ENCODE measurements at places on chromosomes 2 and 18. TPM values are rescaled to one million over a fixed set of nuclear protein-coding genes. Genes with fewer than 3 reads are reported as not detected.
A peak's percentile ranks its signal among the peaks of the same experiment; 100 is the strongest.

GRCh38 chr2:69012310-69013141 is 453 bp upstream of the ANTXR1 start:
- DNase-seq = peak; percentile 71

DNA sequence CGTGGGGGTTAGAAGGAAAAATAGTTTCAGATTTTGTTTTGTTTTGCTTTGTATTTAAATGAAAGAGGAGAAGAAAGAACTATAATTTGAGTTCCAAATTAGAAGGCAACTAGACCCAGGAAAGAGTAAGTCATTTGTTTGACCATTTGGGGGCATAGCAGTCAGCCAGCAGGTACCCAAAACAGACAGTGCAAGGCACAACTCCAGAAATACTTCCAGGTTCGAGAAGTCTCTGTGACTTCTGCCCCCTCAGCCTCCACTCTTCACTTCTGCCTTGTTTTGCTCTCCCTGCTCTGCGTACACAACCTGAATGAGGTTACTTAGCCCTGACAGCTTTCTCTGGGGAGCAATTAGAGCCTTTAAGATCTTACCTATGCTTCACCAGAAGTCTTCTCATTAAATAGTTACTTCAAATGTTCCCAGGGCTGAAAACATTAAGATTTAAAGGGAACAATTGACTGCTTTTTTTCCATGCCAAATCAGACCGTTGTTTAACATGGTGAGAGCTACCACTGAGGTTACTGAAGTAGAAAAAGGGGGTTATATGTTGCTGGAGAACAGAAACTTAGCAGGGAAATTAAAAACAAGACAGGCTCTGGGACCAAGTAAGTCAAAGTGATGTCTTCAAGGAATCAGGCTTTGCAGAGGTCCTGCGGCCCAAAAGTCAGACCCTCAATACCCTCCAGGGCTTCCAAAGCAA is 216.9 kb downstream of the BCL11A start:
- no peak for DNase-seq

The TCF4 gene
- total RNA-seq = 30.4 TPM

DNA sequence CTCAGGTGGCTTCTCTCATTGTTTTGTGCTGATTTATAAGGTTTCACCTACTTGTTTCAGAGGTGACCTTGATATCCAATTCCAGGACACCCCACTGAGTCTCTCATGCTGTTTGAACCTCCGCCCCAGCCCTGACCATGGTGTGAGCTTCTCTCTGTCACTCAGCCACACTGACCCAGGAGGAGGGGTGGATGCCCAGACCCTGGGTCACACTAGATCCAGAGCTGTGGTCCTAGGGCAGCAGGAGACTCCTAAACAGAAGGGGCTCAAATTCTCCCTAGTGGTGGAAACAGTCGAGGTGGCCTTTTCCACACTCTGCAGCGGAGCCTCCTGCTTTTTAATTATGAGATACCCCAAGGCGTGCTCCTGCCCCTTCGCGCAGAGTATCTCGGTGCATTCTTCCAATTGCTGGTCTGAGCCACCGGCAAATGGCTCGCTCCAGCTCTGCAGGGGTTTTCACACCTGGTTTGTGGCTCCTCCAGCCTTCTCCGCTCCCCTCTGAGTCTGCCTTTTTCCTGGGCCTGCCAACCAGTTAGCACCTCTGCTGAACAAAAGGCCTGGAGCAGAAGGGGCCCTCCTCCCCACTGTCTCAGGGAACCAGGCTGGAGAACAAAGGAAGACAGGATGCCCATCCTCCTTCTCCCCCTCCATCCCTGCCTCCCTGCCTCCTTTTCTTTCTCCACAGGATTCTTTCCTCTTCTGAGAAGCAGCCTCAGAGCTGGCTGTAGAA is 147.3 kb upstream of the SPRED2 start:
- DNase-seq = no peak

DNA sequence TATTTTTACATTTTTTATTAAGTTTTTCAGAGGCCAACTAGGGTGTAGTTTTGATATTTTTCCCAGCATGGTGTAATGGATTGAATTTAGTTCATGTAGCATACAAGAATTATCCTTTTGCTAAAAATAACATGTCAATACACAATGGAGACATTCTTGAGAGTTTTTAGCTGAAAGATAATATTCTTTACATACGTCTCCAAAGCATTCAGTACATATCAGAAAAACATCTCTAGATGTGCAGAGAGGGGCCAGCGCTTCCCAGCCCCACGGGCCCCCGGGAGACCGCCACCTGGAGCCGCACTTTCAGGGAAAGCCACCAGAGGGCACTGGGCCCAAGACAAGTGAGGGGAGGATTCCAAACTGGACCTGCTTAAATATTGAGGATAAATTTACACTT is 499.4 kb downstream of the GALR1 start:
- DNase-seq = no peak

DNA sequence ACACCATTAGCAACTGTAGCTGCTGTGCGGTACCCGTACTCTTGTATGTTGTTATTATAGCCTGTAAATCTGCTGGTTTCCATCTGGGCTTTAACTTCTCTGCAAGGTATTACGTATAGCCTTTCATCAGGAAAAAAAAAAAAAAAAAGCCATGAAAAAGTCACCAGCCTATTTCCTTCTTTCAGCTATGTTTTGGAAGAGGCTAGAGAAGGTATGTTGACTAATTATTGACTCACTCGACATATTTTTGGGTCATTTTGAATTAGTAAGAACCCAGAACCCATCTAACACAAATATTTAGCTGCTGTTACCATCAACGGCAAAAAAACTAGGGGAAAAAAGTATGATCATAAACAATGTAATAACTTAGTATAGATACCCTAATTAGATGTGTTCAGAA is 1395.6 kb downstream of the SUCLG1 start:
- DNase-seq = no peak

The CAD gene
- 23.7 TPM for total RNA-seq

- DNase-seq = no peak
These were observed 37.7 kb upstream of the INHBB start for GRCh38 chr2:120308038-120308910.

Data from left colon (tissue), 2 donors.